ENCODE measurements at places on chromosomes 5 and 9. TPM values are rescaled to one million over a fixed set of nuclear protein-coding genes. Genes with fewer than 3 reads are reported as not detected.

AMBP gene
- polyA plus RNA-seq = not detected

TERT gene
- not detected for polyA plus RNA-seq

SUSD3 gene
- not detected for polyA plus RNA-seq

LCP2 gene
- polyA plus RNA-seq = not detected

IL11RA gene
- 120 TPM for polyA plus RNA-seq

N4BP3 gene
- polyA plus RNA-seq = 6.1 TPM

PCDHA7 gene
- 0.37 TPM for polyA plus RNA-seq

JAKMIP2 gene
- 20.0 TPM for polyA plus RNA-seq

FSTL4 gene
- 0.19 TPM for polyA plus RNA-seq

HMMR gene
- polyA plus RNA-seq = 7.8 TPM

DIPK1B gene
- polyA plus RNA-seq = 162 TPM

ANKRD55 gene
- not detected for polyA plus RNA-seq

FOXD4L4 gene
- polyA plus RNA-seq = not detected

DMRT2 gene
- not detected for polyA plus RNA-seq

BTNL3 gene
- polyA plus RNA-seq = not detected

SLC45A2 gene
- not detected for polyA plus RNA-seq

PLAC8L1 gene
- polyA plus RNA-seq = 1.1 TPM

TLR4 gene
- 0.56 TPM for polyA plus RNA-seq

TRPM3 gene
- polyA plus RNA-seq = not detected

TAL2 gene
- polyA plus RNA-seq = not detected

SPATA31D4 gene
- polyA plus RNA-seq = not detected

WHRN gene
- polyA plus RNA-seq = 10.8 TPM

All from cardiac muscle cell (in vitro differentiated cells and primary cell).